ENCODE measurements at places on chromosomes 3 and 15.

DNA sequence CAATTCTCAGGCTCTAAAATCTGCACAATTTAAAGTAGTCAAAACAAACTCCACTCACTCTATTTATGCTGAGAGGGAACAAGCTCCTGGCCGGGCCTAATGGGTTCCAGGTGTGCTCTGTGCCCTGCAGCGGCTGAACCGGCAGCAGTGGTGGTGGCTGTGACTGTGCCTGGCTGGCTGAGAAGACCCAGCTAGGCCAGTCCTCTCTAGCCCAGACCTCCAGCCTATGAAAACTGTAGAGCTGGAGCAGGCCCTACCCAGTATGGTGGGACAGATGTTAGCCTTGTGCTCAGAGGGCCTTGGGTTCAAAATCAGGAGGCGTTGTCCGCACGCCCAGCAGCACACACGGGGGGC lies 37.0 kb downstream of the EPHB3 start:
- no peak for DNase-seq

DNA sequence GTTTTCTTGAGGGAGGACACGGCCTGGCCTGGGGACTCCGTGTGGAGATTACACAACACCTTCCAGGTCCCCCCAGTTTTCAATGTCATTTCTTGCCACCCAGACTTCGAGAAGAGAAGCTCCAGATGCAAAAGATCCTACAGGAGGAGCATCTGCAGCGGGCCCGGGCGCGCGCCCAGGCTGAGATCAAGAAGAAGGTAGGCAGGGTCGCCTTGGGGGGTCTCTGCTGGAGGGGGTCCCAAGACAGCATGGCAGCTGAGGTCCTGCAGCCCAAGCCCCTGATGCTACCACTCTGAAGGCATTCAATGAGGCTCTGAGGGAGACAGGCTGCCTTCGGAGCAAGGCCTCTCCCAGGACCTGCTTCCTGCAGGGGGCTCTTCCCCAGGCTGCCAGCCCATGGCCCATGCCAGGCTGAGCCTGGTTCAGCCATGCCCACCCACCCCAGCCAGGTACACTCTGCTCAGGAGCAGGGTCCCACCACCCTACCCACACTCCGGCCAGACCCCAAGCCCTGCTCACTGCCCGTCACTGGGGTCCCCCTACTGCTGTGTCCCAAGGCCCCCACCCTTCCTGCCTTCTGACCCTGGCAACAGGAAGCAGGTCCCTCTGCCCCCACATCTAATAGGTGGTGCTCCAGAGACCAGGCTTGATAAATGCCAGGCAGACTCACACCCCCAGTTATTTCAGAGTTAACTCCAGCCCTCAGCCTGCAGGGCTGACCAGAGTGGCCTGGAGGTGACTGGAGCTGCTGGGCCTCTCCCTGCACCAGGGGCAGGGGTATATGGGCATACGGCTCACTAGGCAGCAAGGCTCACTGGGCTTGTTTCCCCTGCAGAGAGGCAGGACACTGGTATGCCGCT lies 40.0 kb downstream of the ZXDC start:
- peak; percentile 35 for DNase-seq

DNA sequence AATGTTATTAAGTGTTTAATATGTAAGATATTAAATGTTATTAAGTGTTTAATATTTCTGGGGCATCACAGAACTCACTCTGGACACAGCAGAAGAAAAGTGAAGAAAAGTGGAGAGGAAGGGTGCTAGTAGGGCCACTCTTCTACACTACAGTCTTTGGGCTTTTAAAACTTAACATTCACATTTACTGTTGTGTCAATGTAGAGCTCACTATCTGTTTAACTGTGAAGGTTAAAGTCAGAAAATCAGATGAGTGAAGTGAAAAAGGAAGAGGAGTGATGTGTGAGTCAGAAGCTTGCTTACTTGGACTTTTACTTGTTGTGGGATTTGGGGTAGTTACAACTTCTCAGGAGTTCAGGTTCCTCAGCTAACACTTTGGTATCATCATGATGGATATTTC lies 145.3 kb upstream of the DNAJC19 start:
- DNase-seq = no peak

- DNase-seq = no peak
Measured at GRCh38 chr15:58058073-58058472, 7.4 kb downstream of the ALDH1A2 start.

GRCh38 chr3:12229896-12230295 lies 59.0 kb upstream of the PPARG start:
- DNase-seq = no peak

GRCh38 chr3:53196575-53197407 lies 35.8 kb downstream of the PRKCD start:
- DNase-seq = no peak

DNA sequence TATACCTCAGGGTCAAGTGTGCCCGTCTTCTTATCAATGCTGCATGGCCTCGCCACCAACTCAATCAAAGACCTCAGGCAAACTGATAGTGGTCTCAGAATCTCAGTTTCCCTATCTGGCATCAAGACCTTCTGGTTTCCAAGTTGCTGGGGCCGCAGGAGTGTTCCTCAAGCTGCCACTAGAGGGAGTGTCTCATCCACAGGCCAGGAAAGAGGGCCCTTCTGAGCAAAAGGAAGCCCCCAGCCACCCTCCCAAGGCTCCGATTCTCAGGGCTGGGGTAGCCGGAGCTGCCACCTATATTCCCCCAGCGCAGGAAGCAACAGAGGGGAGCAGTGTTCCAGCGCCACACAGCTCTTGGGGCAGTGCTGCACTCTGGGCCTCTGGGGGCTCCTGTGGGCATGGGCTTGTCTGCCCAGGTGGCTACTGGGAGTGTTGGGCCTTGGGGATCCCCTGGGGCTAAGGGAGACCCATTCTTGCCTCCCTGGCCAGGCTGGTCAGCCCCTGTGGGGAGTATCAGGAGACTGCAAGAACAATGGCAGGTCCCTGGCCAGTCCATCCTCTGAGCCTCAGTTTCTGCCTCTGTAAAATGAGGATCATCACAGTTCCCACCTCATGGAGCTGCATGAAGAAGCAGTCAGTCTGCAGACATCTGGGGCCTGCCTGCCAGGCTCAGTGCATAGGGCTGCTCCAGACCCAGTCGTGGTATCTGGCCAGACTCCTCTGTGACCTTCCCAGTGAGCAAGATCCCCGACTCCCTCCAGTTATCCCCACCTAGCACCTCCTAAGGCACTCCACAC lies 23.4 kb upstream of the SEC13 start:
- DNase-seq = no peak

DNA sequence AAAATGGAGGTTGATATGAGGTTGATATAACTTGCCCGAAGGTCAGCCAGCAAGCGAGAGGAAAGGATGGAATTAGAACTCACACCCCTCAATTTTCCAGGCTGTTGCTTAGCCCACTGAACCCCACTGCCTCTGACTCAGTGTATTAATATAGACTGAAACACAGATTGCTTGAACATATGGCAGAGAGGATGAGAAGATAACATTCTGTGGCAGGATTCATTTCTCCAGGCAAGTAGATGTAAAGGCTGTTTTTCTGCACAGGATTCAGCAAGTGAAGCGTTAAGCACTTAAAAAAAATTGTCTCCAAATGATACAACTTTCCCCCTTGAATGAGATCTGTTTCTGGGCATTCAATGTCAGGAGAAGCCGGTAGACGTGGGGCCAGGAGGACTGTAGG lies 335.2 kb downstream of the GAP43 start:
- no peak for DNase-seq

DNA sequence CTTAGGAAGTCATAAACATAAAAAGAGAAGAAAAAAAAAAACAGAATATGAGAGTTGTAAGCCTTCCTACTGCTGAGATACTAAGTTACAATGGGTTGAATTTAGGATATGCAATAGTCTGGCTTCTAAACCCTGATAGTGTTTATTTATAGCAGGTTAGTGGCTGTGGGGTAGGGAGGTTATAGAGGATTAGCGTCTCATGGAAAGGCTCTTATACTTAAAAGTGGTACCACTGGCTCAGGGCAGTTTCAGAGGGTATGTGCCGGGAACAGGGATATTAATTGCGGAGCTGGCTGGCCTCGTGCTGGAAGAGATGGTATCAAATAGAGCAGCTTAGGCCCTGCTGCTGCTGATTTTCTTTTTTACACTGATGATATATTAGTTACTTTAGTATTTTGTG lies 60.8 kb downstream of the PFN2 start:
- DNase-seq = no peak
